ENCODE measurements at places on chromosomes 12 and 14. TPM values are rescaled to one million over a fixed set of nuclear protein-coding genes. Genes with fewer than 3 reads are reported as not detected.

DNA sequence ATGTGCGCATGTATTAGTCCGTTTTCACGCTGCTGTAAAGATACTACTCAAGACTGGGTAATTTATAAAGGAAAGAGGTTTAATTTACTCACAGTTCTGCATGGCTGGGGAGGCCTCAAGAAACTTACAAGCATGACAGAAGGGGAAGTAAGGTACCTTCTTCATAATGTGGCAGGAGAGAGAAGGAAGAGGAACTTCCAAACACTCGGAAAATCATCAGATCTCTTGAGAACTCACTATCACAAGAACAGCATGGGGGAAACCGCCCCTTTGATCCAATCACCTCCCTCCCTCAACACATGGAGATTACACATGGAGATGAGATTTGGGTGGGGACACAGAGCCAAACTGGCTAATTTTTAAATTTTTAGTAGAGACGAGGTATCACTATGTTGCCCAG, 41.8 kb upstream of the SNX6 start:
- no peak for DNase-seq

DNA sequence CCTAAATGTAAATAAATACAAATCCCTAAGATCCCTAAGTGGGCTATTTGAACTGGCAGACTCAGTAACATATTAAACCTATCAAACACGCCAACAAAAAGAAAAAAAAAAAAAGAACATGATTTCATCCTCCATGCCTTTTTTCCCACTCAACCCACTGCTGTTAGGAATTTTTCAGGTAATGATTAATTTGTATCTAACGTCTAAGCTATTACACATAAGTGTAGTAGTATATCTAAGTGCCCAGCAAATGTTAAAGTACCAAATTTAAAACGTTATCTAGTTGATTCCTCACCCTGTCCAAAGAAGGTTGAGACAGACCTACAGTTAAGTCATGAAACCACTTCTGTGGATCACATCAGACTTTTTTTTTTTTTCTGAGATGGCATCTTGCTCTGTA, 16.4 kb upstream of the ARID4A start:
- DNase-seq, result peak; percentile 20

DNA sequence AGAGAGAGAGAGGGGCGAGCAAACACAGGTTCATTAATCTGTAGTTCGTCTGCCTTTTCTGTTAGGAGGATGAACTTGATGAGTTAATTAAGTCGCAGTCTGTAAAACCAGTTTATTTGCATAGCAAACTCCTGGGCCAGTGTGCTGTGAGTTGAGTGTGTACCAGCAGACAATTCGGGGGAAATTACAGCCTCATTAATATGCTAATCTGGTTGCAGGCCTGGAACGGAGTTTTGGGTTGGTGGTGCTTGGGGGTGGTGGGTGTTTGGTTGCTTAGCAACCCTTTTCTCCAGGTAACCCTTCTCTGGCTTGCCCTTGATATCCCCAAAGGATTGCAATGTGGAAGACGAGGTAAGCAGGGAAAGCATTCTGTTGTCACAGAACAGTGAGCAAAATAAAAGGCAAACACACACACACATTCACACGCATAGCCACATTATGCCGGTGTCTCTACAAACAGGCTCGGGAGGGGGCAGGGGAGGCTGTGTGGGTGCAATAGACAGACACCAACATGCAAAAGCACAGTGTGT, 29.2 kb upstream of the LHX5 start:
- no peak for DNase-seq

GRCh38 chr14:71682337-71682736, 249.9 kb upstream of the RGS6 start:
- peak; percentile 69 for DNase-seq

DNA sequence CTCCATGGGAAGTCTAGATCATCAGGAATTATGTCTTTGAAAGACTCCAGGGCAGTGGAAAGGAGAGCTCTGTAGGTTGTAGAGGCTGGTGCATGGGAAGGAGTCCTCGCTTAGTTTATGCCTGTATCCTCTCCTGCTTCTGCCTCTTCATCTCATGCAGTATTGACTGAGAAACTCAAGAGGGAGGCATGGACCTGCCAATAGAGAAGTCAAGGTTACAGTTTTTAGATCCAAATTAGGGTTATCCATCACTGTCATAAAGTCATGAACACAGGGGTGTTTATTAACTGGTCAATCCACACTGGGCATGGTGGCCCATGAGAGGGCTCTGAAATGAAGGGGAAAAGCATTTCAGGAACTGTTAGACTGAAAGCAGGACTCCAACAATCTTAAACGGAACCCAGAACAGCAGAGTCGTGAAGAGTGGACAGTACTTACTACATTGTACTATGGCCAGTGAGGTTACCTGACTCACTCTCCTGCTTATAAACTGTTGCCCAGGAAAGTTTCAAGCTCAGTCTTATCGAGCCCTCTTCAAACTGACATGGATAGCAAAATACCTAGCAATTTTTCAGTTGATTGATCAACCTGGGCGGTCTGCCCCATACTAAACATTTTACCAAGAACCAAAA, 30.1 kb upstream of the DHRS7 start:
- no peak for DNase-seq

DNA sequence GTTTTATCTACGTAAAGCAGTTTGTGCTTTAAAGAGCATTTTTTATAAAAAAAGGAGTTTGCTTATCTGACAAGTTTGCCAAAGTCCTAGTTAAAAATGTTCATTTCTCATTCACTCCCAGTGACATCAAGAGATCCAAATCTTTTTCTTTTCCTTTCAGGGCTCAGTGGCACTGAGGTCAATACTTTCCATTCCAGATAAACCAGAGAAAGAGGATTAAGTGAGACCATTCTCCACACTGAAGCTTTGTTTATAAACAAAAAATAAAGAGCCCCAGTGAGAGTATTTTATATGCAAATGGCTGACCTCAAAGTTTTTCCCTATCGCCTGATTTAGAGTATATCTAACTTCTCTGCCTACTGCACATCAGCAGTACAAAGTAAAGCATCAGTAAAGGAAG, 199.8 kb downstream of the ALG10B start:
- no peak for DNase-seq

The ACOT4 gene
- total RNA-seq, result 1.7 TPM

DNA sequence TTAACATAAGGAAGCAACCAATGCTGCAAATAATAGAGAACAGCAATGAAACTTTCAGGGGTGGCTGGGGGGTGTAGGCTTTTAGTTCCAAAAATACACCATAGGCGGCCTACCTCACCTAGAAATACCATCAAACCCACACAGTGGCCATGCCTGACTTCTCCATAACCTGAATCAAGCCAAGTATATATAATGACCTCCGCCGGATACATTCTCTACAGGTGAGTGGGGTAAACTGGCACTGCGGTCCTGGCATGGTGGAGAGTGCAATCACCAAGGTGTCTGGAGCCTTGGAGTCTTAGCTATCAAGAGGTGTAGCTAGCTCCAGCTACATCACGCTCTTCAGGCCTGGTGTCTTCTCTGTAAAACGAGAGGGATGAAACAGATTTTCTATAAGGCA, 1.2 kb downstream of the ZBTB25 start:
- DNase-seq, result no peak

GRCh38 chr12:48681399-48681709, 684 bp downstream of the KANSL2 start:
- no peak for DNase-seq

- DNase-seq, result peak; percentile 74
These were observed 94.1 kb downstream of the PLCZ1 start for GRCh38 chr12:18643681-18644080.

The BHLHE41 gene
- total RNA-seq, result 2.3 TPM

DNA sequence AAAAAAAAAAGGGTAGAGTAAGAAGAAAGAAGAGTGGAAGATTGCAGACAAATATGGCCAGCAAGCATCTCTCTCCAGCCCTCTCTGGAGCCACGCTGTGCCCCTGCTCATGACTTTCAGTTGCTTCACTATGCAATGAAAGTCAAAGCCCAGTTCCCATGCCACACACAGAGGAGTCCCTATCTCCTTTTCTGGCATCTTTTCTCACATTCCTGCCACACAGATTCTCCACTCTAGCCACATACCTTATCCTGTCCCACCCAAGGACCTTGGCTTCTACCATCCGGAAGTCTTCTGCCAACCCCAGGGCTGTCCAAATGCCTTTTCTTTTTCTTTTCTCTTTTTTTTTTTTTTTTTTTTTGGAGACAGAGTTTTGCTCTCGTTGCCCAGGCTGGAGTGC, 39.3 kb upstream of the CAPRIN2 start:
- DNase-seq, result no peak

GRCh38 chr14:53109105-53110041, 43.8 kb downstream of the DDHD1 start:
- DNase-seq, result no peak

GRCh38 chr12:32706335-32707024, 27.4 kb downstream of the DNM1L start:
- no peak for DNase-seq

The PPP1R1A gene
- total RNA-seq, result not detected

- DNase-seq, result peak; percentile 34
These were observed 893.2 kb downstream of the SLC16A7 start for GRCh38 chr12:60489071-60489470.

GRCh38 chr12:124694846-124695497, 127.6 kb upstream of the NCOR2 start:
- peak; percentile 80 for DNase-seq

- DNase-seq, result no peak
These were observed 28.7 kb downstream of the HELB start for GRCh38 chr12:66331016-66331415.

DNA sequence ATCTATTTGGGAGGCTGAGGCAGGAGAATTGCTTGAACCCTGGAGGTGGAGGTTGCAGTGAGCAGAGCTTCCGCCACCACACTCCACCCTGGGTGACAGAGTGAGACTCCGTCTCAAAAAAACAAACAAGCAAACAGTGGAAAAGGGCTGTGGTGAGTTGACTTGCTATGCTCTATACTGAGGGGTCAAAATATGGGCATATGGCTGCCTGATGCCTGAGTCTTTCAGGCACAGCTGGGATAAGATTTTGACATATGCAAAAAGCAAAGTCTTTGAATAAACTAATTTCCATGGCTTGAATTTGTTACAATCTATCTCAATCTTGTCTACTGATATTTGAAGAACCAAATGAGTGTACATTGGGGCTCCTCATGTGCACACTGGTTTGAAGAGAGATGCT, 40.4 kb upstream of the BICD1 start:
- DNase-seq, result no peak

- DNase-seq, result peak; percentile 48
These were observed 2.5 kb downstream of the COL2A1 start for GRCh38 chr12:48001505-48002413.

DNA sequence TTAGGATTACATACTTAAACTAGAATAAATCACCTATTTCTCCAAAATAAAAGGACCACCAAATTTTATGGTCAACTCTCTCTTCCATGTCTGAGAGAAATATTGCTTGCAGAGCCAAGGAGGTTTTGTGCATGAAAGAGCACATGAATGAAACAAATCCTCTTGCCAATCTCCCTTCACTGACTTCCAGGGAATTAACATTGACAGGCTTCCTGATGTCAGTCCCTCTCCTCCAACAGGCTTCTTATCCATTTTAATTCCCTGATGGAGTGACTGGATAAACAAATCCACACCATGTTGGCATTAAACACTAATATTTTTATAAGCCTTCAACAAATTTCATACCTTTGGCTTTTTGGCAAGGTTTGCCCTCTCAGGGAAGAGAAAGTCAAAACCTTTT, 45.3 kb upstream of the CNTN1 start:
- DNase-seq, result no peak

The PZP gene
- total RNA-seq, result not detected

DNA sequence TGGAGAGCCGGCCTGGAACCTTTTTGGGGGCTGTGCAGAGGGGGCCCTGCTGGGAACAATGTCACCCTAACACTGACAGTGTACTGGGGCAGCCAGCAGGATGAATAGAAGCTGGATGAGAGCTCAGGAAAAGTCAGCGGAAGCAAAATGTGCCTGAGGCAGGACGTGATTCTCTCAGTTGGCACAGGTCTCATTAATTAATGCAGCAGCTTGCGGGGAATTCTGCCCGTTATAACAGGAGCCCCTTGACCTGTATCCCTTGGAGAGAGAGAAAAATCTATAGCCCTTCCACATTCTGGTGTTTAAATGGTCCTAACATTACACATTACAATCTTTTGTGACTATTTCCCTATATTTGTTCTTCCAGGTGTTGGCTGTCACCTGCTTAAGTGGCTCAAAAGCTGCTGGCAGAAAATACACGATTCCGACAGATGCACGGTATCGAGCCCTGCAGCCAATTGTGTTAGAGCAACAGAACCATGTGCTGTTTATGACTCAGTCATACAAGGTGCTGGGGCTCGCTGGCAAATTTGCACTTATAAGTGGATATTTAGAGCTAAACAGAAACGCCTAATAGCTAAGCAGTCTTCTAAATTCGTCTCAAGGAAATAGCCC, 854.7 kb downstream of the AACS start:
- no peak for DNase-seq

The DNAJC22 gene
- 4.6 TPM for total RNA-seq

The GLIPR1L2 gene
- 0.33 TPM for total RNA-seq

The CD163 gene
- total RNA-seq, result 0.26 TPM

The LRP6 gene
- total RNA-seq, result 39.5 TPM

The KRT78 gene
- not detected for total RNA-seq

DNA sequence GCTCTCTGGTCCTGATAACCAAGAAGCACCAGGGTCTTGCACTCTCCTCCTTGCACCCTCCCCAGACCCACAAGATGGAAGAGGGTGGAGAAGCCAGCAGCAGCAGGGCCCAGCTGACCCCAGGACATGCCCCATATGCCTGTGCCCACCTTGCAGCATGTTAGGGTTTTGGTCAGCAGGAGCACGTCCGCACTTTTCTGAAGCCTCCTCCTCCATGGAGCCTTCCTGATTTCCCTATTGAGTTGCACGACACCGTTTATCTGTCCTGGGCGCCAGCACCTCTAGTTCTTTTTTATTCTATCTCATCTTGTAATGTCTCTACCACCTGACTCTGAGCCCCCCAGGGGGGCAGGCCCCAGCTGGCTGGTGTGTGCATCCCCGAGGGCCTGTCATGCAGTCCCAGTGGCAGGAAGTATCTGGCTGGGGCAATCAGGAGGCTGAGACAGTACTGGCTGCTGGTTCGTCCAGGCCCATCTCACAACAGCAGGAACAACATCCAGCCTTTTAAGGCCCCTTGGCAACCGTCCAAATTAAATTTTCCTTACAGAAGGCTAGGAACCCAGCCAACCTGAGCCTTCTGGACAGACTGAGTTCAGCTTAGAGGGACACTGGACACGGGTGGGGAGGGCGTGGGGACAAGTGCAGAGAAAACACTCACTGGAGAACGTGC, 39.6 kb downstream of the CCDC85C start:
- DNase-seq, result peak; percentile 80

- no peak for DNase-seq
These were observed 83.6 kb downstream of the ANO2 start for GRCh38 chr12:5861416-5861815.

The ADGRD1 gene
- 7.3 TPM for total RNA-seq

- DNase-seq, result peak; percentile 77
These were observed 29.5 kb upstream of the RHOJ start for GRCh38 chr14:63174760-63175191.

The DBX2 gene
- total RNA-seq, result not detected

The HOXC6 gene
- total RNA-seq, result 0.17 TPM
